ENCODE measurements at places on chromosomes 11 and 22.

DNA sequence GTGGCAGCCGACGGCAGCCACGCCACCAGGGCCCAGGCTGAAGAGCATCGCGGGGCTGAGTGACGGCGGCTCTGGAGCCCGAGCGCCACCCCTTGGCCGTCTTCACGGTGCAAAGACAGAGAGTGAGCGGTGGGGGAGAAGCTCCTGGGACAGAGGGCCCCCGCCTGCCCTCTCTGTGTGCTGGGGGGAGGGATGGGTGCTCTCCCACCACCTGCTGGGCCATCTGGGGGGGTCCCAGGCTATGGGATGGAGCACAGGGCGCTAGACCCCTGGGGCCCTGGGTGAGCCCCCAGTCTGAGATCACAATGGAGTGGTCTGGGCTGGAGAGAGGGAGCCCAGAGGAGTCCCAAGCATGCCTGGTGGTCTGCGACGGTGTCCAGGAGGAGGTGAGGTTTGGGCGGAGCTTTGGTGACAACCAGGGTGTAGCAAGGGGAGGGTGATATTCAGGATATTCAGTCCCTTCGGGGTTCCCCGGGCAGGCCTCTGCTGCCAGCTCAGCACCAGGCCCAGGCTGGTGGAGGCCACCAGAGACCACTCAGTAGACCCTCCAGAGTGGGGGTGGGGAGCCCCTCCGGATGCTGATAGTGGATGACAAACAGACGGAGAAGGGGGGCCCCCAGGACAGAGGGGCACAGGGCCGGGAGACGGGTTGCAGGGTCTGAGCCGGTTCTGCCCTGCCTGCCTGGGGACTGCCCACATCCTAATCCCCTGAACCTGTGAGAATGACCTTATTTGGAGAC, 78.1 kb upstream of the PRR5 start:
- no peak for DNase-seq

- DNase-seq: no peak
Measured at GRCh38 chr11:2663506-2663905, 36.3 kb downstream of the KCNQ1OT1 start.

DNA sequence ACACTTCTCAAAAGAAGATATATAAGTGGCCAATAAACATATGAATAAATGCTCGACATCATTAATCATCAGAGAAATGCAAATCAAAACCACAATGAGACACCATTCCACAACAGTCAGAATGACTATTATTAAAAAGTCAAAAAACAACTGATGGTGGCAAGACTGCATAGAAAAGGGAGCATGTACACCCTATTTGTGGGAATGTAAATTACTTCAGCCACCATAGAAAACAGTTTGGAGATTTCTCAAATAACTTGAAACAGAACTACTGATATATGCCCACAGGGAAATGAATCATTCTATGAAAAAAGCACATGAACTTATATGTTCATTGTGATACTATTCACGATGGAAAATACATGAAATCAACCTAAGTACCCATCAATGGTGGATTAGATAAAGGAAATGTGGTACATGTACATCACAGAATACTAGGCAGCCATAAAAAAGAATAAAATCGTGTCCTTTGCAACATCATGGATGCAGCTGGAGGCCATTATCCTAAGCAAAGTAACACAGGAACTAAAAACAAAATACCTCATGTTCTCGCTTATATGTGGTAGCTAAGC, 42.4 kb downstream of the GLYATL2 start:
- DNase-seq: no peak

DNA sequence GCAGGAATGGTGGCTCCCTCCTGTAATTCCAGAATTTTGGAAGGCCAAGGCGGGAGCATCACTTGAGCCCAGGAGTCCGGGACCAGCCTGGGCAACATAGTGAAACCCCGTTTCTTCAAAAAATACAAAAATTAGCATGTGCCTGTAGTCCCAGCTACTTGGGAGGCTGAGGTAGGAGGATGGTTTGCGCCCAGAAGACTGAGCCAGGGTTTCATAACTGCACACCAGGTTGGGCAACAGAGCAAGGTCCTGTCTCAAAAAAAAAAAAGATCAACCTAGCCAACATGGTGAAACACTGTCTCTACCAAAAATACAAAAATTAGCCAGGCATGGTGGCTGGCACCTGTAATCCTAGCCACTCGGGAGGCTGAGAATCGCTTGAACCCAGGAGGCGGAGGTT, 6.4 kb downstream of the A4GALT start:
- no peak for DNase-seq

GRCh38 chr11:128316541-128317227, 270.7 kb downstream of the ETS1 start:
- DNase-seq: no peak

Data from stimulated activated CD8-positive, alpha-beta memory T cell treated with anti-CD3 and anti-CD28 coated beads, Interleukin-15, amount 100 ng/mL, for 4 hours (primary cell).